ENCODE measurements at places on chromosomes 1 and 21.

- no peak for DNase-seq
These were observed 40.1 kb downstream of the MAST2 start for GRCh38 chr1:45843474-45843905.

DNA sequence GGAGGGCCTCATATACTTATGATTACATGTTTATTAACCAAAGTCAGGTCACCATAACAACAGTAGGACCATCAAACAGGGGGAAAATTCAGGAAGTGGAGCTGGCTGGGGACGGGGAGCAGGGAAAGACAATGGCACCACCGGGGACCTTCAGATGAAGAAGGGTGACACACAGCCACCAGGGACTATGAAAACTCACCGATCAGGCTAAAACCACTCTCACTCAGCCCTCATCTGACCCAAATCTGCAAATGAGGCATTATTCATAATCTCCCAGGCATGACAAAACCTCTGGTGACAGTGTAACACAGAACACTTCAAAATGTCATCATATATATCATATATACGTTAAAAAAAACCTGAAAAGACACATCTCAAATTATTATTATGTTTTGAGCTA, 11.2 kb downstream of the MKNK1 start:
- DNase-seq = no peak

DNA sequence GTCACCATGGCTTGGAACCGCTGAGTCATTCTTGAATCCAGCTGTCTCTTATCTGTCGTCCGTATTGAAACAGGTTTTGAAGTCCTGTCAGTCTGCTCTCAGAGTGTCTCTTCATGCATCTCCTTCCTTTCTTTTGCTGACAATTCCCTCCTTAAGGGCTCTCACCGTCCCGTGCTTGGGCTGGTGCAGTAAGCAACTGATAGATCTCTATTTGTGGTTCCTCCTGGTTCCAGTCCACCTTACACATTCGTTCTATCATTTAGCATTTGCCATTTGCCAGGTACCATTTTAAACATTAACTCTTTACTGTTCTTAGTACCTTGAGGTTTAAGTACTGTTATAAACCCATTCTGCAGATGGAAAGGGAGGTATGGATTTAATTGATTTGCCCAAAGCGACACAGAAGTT, 88.9 kb downstream of the DYRK1A start:
- DNase-seq = no peak

- no peak for DNase-seq
These were observed 1.5 kb downstream of the RPS6KA1 start for GRCh38 chr1:26530895-26531598.

GRCh38 chr21:33300701-33301631, 23.8 kb upstream of the IFNAR1 start:
- no peak for DNase-seq

DNA sequence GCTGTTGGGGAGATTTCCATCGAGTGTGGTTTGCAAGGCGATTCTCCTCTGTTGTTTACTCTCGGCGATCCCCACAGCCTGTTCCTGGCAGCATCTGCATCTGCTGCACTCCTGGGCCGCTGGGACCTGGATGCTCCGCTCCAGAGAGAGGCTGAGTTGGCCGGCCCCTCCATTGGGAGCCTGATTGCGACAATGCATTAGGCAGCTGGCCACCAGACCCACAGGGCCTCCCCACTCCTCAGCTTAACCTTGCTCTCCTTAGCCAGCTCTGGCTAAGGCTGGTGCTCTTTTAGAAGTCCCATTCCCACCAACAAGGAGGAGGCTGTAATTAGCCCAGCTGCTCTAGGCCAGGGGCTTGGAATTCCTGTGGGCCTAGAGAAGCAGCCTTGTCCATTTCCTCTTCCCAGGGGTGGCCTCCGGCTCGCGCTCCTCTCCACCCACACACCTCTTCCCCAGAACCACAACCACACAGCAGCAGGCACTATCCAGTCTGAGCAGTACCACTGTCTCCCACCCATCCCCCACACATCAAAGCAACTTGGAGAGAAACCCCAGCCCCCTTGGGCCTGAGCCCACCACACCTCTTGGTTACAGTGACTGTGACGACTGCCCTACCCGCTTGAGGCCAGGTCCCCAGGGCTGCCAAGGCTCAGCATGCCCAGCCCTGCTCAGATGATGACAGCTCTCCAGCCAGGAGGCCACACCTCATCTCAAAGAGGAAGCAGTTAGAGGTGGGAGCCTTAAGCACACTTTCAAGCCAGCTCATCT, 193.8 kb upstream of the EDN2 start:
- DNase-seq = no peak

DNA sequence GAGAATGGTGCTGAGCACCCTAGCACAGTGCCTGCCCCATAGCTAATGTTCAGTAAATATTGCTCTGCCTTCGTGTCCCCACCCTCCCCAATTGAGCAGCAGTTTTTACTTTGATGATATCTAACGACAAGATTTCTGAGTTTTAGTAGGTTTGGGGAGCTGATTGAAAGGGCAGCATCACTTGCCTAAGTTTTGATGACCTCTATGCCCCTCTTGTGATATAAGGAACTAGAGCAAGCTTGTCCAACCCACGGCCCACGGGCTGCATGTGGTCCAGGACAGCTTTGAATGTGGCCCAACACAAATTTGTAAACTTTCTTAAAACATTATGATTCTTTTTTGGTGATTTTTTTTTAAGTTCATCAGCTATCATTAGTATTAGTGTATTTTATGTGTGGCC, 1.6 kb downstream of the CNIH4 start:
- no peak for DNase-seq

GRCh38 chr1:153968408-153968807, 706 bp downstream of the CREB3L4 start:
- no peak for DNase-seq
